ENCODE measurements at places on chromosomes 11 and 22.

GRCh38 chr11:121833970-121834369 lies 282.0 kb downstream of the BLID start:
- no peak for DNase-seq

- no peak for DNase-seq
Measured at GRCh38 chr11:102599642-102600261, 25.4 kb downstream of the MMP20 start.

DNA sequence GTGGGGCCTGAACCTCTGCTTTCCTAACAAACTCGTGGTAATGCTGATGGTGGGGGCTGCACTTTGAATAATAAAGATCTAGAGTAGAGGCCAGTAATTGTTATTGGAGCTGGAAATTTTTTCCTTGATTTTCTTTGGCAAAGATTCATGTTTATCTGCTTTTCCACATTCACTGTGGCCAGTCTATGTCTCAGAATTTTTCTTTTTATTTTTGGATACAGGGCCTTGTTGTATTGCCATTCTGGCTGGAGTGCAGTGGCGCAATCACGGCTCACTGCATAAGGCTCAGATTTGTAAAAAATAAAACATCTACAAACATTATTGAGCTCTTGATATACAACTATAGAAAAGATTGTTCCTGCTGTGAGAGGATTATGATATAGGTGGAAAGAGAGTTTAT lies 1.6 kb downstream of the TMEM135 start:
- no peak for DNase-seq

DNA sequence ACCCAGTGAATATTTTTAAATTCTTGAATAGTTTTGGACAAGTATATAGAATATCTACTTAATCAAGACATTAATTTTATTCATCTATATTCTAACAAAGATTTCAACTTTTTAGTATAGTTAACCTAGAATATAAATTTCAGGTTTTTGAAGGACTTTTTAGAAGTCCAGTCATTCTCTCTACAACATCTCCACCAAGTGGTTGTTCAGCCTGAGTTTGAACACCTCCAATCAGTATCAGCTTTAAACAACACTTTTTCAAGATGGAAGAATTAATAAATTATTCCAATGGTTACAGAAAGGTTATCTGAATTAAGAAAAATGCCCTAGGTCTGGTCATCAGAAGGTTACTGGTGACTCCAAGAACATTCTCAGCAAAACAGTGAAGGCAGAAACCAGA lies 31.8 kb downstream of the EIF3M start:
- no peak for DNase-seq

DNA sequence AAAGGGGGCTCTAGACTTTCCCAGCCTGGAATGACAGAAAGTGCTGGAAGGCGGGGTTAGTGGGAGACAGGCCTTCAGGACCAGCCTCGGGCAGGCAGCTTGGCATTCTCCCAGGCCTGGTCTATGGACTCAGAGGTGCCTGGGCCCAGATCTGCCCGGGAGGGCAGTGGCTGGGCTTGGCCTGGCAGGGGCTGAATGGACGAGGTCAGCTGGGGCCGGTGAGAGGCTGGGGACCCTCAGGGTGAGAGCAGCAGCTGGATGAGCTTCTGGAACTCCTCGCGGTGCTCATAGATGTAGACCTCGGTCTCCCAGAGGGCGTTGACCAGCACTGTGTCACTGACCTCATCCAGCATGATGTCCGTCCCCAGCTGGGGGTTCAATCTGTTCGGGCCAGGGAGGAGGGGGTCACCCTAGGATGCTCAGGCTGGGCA lies 1.5 kb upstream of the BAIAP2L2 start:
- no peak for DNase-seq

- no peak for DNase-seq
Measured at GRCh38 chr11:29272019-29272654, 744.7 kb downstream of the KCNA4 start.

GRCh38 chr11:60657888-60658287 lies 41.5 kb upstream of the MS4A8 start:
- DNase-seq = no peak

DNA sequence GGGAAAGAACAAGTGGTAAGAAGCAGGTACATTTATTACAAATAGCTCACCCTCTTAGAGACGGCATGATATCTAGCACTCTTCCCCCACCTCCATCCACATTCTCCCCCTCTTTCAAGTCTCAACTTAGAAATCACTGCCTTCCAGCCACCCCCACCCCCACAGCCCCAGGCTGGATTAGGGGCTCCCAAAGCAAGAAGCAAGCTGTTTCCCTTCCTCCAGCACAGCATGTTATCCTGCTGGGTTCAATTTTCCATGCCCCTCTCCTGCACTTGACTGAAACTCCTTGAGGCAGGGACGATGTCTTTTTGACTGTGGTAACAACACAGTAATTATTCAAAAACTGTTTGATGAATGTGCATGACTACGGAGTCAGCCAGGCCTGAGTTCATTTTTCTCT lies 350.7 kb downstream of the LARGE1 start:
- DNase-seq = no peak

- no peak for DNase-seq
Measured at GRCh38 chr11:77346906-77347603, 45.6 kb upstream of the GDPD4 start.

DNA sequence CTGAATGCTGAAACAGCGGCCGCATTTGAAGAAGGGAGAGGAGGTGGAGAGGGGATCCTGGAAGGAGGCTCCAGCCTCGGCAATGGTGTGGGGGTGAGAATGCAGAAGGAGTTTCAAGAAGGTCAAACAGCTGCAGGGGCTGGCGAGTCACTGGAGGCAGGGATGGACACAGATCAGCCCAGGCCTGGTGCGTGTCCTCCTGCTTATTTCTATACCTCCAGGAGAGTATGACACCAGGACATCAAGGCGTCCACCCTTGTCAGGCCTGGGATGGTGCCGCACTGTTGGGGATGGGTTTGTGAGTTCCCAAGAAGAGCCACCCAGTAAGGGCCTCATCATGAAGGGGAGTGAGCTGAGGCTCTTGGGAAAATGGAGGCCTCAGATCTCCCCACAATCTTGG lies 23.1 kb downstream of the IGLL1 start:
- DNase-seq = no peak

GRCh38 chr11:123585206-123585605 lies 69.2 kb downstream of the SCN3B start:
- no peak for DNase-seq

DNA sequence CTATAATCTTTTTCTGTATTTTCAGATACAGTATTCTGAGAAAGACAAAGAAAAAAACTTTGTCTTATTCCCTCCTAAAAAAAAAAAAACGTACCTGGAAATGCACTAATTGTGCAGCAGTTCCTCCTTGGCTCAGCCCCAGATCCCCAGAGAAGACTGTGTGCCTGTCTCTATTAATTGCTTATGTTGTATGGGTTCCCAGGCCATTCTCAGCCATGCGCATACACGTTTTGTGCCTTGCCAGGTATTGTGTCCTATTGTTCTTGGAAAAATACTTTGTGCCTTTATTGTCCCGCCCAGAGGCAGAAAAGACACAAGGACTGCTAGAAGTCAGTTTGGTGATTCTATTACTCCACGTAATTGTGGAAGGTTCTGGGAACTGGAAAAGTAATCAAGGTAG lies 91.2 kb downstream of the PIWIL4 start:
- no peak for DNase-seq

DNA sequence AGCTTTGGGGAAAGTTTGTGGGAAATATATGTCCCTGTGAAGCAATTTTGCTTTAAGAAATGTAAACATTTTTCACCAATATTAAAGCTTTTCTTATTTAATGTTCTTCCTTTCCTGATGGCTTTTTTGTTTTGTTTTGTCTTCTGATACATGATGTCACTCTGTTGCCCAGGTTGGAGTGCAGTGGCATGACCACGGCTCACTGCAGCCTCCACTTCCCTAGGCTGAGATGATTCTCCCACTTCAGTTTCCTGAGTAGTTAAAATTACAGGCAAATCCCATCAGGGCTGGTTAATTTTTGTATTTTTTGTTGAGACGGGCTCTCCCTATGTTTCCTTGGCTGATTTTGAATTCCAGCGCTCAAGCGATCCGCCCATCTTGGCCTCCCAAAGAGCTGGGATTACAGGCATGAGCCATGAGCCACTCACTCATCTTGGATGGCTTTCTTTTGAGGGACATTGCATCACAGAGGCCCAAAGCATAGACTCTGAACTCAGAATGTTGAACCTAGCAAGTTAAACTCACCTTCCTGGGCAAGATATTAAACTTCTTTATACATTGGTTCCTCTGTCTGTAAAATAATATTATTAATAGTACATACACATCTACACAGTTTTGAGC lies 651 bp upstream of the CARD16 start:
- DNase-seq = no peak

DNA sequence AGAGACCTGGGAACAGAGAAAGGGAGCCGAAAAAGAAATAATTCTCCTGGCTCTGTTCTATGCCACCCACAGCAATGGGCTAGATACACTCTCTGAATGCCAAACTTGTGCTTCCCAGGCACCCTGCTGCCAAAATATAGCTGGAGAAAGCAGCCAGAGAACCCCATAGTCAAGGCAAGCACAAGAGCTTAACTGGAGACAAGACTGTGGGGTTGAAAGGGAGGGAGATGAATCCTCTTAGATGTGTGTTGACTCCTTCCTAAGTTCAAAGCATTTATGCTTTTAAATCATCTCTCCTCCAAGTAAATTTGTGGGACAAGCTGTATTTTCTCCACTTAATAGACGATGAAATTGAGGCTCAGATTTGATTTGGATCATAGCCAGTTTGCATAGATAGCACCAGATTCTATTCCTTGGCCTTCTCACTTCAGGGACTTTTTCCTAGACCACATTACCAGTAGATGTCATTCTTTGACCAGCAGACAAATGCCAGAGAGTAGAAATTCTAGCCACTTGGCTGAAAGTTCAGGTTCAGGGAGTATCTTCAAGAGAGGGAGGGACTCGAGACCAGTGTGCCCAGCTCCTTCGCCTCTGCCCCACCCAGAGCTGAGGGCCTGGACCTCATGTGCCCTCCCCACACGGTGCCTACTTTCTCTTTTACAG lies 16.5 kb upstream of the ETS1 start:
- no peak for DNase-seq

DNA sequence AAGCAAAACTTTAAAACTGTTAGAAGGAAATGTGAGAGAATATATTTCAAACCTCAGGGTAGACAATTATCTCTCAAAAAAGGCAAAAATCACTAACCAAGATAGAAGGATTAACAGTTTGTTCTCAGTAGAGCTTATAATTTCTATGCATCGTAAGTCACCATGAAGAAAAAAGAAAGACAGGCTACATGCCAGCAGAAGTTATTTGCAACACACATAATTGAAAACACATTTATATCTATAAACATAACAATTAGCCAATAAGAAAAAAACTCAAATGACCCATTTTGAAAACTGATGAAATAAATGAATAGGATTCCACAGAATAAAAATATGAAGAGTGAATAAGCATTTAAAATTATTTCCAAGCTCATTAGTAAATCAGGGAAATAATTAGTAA lies 24.4 kb upstream of the SNX19 start:
- no peak for DNase-seq

DNA sequence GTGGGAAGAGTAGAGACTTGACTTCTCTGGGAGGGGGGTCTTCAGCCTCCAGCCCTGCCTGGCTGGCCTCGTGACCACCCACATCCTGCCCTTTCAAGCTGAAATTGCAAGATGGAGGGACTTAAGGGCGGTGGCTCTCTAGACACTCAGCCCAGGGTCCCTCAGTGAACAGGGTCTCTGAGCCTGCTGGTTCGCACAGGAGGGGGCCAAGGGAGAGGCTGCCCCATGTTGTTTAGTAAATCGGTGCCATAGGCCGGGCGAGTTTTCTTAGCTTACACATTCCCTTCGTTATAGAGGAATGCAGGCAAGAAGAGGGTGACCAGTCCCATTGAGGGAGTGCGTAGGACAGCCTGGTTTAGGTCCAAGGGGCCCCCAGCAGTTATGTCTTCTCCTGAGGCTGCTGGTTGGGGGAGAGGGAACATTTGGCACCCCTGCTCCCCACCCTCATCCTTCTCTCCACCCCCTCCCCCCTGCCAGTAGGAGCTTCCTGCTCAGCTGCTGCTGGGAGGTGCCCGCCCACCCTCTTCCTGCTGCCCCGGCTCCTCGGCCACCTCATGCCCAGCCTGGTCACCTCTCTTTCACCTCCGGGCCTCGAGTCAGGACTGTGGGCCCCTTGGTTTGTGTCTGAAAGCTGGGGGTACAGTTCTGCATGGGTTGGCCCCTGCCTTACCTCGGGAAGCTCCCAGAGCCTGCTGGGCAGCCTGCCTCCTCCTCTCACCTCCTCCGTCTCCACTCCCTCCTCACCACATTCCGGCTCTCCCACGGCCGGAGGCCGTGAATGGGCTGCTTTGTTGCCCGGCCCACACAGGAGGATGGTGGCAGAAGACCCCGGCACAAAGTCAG lies 3.9 kb downstream of the FRMD8 start:
- no peak for DNase-seq

DNA sequence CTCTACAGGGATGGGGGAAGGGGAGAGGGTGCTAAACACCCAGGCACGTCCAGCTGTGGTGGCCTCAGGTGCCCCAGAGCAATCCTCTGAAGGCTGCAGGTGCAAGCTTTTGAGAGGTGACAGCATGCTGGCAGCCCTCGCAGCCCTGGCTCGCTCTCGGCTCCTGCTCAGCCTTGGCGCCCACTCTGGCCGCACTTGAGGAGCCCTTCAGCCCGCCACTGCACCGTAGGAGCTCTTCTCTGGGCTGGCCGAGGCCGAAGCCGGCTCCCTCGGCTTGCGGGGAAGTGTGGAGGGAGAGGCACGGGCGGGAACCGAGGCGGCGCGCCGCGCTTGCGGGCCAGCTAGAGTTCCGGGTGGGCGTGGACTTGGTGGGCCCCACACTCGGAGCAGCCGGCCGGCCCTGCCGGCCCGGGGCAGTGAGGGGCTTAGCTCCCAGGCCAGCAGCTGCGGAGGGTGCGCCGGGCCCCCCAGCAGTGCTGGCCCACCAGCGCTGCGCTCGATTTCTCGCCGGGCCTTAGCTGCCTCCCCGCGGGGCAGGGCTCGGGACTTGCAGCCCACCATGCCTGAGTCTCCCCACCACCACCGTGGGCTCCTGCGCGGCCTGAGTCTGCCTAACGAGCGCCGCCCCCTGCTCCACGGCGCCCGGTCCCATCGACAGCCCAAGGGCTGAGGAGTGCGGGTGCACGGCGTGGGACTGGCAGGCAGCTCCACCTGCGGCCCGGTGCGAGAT lies 112.1 kb downstream of the TRIM29 start:
- DNase-seq = no peak

DNA sequence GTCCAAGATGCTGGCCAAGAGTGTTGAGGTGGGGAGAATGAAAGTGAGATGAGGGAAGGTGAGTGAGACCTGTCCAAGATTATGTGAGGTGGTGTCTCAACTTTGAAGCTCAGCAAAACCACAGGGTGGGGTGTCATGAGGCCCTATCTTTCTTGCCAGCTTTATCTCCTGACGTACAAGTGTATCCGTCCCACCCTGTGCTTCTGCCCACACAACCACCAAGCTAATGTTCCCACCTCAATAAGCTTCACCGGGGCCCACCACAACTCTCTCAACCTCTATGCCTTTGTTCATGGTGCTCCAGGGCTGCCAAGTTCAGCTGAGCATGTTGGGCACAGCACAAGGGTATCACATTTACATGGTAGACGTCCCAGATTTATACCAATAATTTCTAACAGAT lies 7.1 kb upstream of the TPST2 start:
- DNase-seq = no peak

All from cortex of kidney (tissue), 1 donor.